Kidney capillary endothelial cell (primary cell): ENCODE measurements at places on chromosomes 2 and 18.

DNA sequence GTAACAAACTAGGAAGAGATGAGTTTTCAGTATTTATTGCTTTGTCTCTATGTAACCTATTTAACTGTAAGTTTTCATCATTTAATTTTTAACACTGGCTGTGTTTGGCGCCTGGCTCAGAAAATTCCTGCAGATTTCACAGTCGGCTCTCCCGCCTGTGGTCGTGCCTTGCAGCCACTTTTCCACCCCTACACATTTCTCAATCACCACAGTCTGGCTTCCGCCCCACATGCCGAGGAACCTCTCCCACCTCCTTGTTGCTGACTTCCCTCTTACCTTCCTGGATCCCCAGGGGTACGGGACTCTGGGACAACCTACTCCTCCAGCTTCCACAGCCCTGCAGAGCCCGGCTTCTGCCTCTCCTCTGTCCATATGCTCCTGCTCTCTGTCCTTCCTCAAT is 41.6 kb upstream of the MGAT4A start:
- no peak for DNase-seq

DNA sequence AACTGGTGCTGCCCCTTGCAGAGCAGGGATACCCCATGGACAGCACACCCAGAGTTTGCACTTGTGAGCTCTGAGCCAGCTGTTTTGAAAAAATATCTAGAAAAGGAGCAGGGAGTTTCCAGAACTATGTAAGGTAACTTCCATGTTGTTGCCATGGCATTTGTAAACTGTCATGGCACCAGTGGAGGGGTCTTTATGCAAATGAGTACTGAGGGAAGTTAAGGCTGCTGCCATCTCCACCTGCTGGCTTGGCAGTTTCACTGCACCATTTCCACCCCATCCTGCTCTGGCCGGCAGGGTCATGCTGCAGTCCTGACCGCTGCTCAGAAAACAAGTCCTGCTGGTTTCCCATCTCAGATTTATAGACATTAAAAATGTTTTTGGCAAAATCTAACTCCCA is 52.3 kb upstream of the SNTG2 start:
- no peak for DNase-seq

DNA sequence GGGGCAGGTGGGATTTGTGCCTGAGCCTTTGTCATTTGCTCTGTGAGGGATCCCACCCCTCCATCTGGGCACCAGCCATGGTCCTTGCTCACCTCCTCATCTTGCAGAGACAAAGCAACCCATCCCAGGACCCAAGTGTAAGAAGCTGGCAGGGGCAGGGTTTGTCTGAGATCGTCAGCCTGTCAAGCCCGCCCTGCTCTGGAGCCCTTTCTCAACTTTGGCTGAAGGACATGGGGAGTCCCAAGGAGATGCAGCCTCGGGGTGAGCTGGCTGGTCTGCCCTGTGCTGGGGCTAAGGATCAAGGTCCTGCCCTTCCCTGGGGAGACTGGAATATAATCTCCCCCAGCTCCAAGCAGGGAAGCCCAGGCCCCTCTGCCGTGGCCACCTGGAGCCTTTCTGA is 86.0 kb downstream of the CAPN13 start:
- DNase-seq: no peak

DNA sequence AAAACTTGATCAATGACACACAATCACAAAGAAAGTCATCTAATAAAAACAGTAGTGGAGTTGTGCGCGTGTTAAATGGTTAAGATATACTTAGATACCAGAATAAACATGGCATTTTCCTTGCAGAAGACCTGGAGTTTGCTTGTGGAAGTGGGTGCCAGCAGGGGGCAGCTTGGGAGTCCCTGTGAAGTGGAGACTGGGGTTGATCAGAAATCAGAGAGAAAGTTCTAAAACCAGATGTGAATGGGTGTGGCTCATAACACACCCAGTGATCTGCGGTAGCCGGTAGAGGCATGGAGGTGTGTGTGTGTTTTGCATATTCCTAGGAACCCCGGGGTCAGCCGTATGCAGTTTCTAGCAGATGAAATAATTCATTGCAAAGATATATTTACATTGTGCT is 300.1 kb upstream of the TRIB2 start:
- no peak for DNase-seq

GRCh38 chr2:26279886-26280285 is 35.1 kb downstream of the HADHB start:
- DNase-seq: no peak

DNA sequence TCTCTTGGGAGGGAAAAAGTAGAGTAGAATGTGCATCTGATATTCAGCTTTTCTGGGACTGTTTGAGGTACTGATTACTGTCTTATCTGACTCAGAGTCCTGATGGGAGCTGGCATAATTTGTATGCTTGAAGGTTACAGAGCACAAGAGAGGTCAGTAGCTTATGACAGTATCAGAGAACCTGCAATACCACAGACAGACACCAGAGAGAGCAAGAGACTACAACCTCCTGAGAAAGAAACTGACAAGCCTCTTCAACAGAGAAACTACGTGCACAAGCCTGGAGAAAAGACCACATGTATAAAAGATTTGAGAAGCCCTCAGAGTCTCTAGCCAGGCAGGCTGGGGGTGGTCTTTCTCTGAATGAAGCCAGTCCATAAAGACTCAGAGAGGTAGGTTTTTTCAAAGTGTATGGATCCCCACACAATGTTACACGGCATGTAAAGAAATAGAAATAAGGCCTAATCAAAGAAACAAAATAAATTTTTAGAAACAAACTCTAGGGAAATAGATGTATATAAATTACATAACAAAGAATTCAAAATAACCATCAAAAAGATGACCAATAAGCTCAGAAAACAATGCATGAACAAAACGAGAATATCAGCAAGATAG is 568.3 kb downstream of the LRRTM4 start:
- peak; percentile 62 for DNase-seq

GRCh38 chr2:122194546-122194945 is 439.1 kb downstream of the TSN start:
- DNase-seq: no peak

- DNase-seq: peak; percentile 70
Observed at GRCh38 chr2:65130664-65131175, 814 bp upstream of the RAB1A start.

DNA sequence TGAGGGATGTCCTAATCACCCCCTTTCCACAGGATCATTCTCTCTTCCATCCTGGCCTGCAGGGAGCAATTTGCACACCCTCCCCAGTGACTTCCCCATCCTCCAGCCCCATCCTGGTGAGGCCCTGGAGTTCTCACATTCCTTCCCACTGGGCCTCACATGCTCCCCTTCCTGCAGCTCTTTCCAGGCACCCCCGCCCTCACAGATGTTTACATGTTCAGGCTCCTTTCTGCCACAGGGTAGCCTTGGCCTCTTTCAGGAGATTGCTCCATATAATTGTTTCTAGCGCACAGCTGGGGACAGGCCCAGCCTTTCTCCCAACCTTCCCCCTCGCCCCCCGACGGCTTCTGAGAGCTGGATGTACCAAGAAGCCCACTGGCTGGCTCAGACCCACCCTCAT is 288.4 kb upstream of the TRIB2 start:
- DNase-seq: no peak

- no peak for DNase-seq
Observed at GRCh38 chr18:75211626-75211952, 992 bp downstream of the TSHZ1 start.

- no peak for DNase-seq
Observed at GRCh38 chr18:52888014-52888413, 548.0 kb downstream of the DCC start.

- no peak for DNase-seq
Observed at GRCh38 chr2:144553379-144553778, 33.5 kb upstream of the ZEB2 start.

- DNase-seq: no peak
Observed at GRCh38 chr2:158922601-158923000, 45.8 kb upstream of the TANC1 start.

GRCh38 chr2:112706170-112706664 is 14.6 kb upstream of the NT5DC4 start:
- no peak for DNase-seq

- DNase-seq: no peak
Observed at GRCh38 chr2:3199627-3200345, 177.8 kb downstream of the EIPR1 start.

- DNase-seq: no peak
Observed at GRCh38 chr2:159551806-159552205, 64.5 kb downstream of the BAZ2B start.

DNA sequence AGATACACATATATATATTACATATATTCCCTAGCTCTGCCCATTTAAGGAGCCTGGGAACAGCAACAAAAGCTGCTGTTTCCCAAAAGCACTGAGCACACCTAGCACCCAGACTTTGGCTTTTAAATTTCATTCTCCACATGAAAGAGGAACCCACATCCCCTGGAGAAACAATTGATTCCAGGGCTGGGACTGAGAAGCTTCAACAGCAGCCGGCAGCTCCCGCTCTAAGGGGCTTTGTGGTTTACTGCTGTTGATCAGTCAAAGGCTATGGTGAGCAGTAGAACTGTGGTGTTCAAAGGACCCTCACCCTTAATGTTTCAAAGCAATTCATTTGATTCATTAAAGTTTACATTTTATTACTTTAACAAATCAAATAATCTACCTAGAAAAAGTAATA is 83.3 kb upstream of the SLC66A3 start:
- DNase-seq: no peak

DNA sequence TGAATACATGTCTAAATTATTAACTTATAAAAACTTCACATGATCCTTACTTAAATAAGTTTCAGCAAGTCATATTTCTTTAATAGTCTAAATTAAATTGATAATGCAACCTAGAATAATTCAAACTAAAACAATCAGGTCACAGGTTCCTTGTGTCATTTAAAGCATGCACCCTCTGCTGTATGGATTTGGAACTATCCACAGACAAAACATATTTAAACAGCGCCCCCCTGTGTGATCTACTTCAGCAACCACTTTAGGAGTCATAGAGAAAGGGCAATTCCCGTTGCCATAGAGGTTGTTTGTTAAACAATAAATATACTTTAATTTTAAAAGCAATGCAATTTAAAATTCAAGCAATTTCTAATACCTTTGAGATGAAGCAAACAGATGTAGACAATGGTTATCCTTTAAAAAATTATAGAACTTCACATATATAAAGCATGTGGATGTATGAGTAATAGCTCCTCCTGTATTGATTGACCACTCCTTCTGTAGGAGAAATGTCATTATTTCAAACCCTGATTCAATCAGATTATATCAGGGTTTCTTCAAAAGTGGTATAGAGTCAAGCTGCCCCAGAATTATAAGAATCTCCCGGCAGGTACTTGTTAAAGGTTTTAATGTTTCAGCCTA is 21.2 kb downstream of the GRB14 start:
- peak; percentile 63 for DNase-seq

- no peak for DNase-seq
Observed at GRCh38 chr18:76463358-76463757, 31.7 kb downstream of the ZNF516 start.

DNA sequence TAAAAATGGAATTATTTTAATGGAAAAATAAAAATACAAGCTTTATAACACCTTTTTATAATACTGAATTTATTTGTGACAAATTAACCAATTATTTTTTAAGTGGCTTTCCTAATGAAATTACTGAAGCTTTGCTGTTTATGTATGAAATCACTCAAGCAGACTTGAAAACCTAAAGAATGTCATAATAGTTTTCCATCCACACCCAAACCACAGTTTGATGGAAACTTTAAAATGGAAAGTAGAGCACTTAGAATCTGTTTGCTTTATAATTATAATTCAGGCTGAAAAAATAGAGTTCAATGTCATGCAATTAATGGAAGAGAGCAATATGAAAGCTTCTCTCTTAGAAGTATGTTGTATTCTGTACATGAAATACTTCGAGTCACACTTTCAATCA is 31.6 kb upstream of the WDR75 start:
- no peak for DNase-seq

GRCh38 chr18:62715436-62715758 is at the start of gene PHLPP1:
TSS of gene PHLPP1 (plus strand) at chr18:62715541. CDS start at chr18:62715684, 143 bp downstream.
- no peak for DNase-seq
